GM13976 (cell line): ENCODE measurements at places on chromosomes 11 and 22.
A peak's percentile ranks its signal among the peaks of the same experiment; 100 is the strongest.

GRCh38 chr11:64118876-64119665 lies 46.8 kb downstream of the MACROD1 start:
- no peak for DNase-seq

GRCh38 chr11:61899146-61899841 lies 7.9 kb upstream of the FADS3 start:
- peak; percentile 97 for DNase-seq

DNA sequence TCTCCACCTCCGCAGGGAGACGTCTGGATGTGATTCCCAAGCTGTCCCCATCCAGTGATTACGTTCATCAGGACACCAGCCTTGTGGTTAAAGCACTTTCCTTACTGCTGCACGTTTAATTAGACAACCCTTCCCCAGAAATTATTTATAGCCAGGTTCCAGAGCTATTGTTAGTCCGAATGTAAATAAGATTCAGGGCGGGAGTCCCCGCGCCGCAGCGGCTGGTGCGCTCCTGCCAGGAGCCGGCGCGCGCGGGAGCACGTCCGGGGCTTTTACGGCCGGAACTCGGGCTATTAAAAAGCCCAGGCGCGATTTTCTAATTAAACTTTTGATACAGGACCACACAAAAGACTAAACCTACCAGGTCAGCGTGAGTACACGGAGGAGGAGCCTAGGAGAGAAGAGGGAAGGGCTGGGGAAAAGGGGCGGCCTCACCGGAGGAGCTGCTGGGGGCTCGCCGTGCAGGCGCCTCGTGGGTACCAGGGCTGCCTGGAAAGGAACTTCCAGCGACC lies 538.3 kb downstream of the OPCML start:
- DNase-seq, result no peak

- no peak for DNase-seq
Observed at GRCh38 chr11:9656864-9657263, 7.0 kb upstream of the SWAP70 start.

- DNase-seq, result no peak
Observed at GRCh38 chr11:117833401-117833891, 8.9 kb upstream of the FXYD2 start.

DNA sequence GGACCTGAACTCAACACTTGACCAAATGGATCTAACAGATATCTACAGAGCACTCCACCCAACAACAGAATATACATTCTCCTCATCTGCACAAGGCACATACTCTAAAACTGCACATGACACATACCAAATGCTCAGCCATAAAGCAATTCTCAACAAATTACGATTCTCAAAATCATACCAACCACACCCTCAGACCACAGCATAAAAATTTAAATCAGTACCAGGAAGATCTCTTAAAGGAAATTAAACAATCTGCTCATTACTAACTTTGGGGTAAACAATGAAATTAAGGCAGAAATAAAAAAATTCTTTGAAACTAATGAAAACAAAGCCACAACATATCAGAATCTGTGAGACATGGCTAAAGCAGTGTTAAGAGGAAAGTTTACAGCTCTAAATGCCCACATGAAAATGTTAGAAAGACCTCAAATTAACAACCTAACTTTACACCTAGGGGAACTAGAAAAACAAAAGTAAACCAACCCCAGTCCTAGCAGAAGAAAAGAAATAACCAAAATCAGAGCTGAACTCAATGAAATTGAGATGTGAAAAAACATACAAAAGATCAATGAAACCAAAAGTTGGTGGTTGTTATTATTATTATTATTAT lies 37.2 kb downstream of the TMEM123 start:
- DNase-seq, result no peak

GRCh38 chr22:36386900-36387708 lies 663 bp downstream of the MYH9 start:
- DNase-seq, result peak; percentile 66

DNA sequence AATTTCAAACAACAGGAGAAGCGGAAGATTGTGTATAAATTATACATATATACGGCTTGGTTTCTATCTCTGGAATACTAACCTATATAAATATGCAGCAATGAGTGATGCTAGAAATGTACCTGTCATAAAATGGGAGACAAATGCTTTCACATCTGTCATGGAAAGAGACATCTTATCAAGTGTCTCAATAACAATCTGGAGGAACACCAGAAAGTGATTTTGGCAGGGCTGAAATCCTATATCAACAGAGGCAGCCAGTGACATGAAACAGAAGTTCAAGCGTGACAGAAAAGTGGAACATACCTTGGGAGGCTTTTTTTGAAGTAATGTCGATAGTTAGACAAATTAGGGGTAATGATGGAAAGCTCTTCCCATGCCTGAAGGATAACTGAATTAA lies 834.6 kb downstream of the JRKL start:
- no peak for DNase-seq

DNA sequence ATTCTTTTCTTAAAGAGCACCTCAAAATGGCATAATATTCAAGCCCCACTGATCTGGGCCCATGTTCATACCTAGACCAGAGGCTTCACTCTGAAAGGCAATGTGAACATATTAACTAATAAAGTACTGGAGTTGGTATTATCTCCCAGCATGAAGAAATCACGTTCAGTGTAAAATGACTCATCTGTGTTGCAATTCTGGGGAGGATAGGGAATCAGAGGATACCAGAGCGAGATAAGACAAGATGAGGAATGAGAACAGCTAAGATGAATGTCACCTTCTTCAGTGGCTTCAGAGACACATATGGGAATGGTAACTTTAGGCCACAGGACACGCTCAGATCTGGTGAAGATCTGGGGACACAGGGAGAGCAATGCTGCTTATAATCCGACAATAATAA lies 121.1 kb downstream of the NTM start:
- DNase-seq, result no peak

GRCh38 chr11:31798057-31798553 lies 13.0 kb downstream of the PAX6 start:
- DNase-seq, result peak; percentile 17
